Activated T-helper 2 cell treated with anti-CD3 and anti-CD28 coated beads, Interferon-gamma antibody, Interleukin-2, Interleukin-4, amounts not matched to agents 10 μg/mL and 5 μg/mL and 100 μg/mL, durations not matched to agents 14 hours and 24 hours and 36 hours (primary cell): ENCODE measurements at places on chromosomes 2 and 18. TPM values are rescaled to one million over a fixed set of nuclear protein-coding genes. Genes with fewer than 3 reads are reported as not detected.

The INHBB gene
- not detected in 2 replicates for total RNA-seq

The CYTIP gene
- 199 and 206 TPM in 2 replicates for total RNA-seq

The IL36B gene
- total RNA-seq: not detected in 2 replicates

The RALB gene
- 58.4 and 65.0 TPM in 2 replicates for total RNA-seq

The SP3 gene
- 104 and 105 TPM in 2 replicates for total RNA-seq

The NYAP2 gene
- not detected in 2 replicates for total RNA-seq

The CKAP2L gene
- 24.4 and 27.2 TPM in 2 replicates for total RNA-seq

The ARHGAP25 gene
- total RNA-seq: 39.9 and 41.3 TPM in 2 replicates
